Upper lobe of left lung (tissue), 6 donors: ENCODE measurements at places on chromosomes 11 and 22. TPM values are rescaled to one million over a fixed set of nuclear protein-coding genes. Genes with fewer than 3 reads are reported as not detected.

- DNase-seq = peak; percentile 42
These were observed 13.6 kb downstream of the TUB start for GRCh38 chr11:8094656-8095055.

- no peak for DNase-seq
These were observed 87.8 kb upstream of the PRDM11 start for GRCh38 chr11:45058647-45058950.

GRCh38 chr11:46064221-46064620 lies 57.0 kb downstream of the PHF21A start:
- no peak for DNase-seq

DNA sequence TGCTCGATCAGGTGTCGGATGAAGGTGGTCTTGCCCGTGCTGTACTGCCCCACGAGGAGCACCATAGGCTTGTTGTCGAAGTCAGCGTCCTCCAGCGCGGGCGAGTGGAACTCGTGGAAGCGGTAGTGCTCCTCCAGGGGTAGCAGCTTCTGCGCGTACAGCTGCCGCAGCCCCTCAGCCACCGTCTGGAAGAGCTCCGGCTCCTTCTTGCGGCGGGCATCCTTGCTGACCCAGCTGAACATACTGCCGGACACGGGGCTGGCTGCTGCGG lies 263 bp downstream of the EHD1 start:
- DNase-seq = no peak

GRCh38 chr11:120334894-120335462 lies 1.2 kb upstream of the ARHGEF12 start:
- DNase-seq = peak; percentile 56

DNA sequence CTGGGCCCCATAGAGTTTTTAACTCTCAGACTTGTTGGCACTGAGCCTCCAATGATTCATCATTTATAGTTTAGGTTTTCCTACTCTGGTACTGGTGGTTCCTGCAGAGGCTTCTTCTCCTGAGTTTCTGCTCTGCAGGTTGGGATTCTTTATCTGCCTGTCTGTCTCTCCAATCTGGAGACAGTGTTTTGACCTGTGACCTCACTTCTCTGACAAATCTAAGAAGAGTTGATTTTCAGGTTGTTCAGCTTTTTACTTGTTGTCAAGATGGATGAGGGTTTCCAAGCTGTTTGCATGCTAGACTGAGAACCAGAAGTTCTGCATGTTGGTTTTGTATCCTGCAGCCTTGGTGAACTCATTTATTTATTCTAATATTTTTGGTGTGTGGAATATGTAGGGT lies 63.9 kb downstream of the JAM3 start:
- DNase-seq = no peak

DNA sequence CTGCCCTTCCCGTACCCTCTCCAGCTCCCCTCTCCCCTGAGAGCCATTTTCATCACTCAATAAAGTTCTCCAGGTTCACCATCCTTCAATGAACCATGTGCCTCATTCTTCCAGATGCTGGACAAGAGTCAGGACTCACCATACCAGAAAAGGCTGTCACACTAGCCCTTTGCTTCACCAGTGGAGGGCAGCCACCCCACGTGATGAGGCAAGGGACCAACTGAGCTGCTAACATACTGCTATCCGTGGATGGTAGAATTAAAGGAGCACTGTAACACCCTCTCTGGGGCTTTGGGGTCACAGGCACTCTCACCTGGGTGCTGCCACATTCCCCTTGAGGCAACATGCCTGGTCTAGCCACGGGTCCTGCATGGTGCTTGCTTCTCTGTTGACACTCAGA lies 13.1 kb upstream of the OR5I1 start:
- DNase-seq = no peak

GRCh38 chr22:46361826-46362202 lies 26.3 kb downstream of the TRMU start:
- DNase-seq = no peak

DNA sequence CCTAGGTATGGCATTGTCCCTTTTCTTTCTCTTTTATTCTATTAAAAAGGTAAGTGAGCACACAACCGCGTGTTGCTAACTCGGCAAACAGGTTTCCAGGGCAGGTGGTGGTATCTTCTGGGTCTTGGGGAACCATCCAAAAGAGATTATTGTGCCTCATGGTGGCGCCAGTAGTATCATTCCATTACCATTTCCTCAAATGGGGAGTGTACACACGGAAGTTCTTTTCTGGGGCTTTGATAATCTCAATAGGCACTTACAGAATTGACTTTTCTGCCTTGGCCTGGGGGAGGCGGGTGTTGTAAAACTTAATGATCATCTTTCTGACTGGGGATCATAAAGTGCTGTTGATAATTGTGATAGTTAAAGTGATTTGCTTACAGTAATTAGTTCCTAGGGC lies 234.1 kb downstream of the KIRREL3 start:
- peak; percentile 25 for DNase-seq

GRCh38 chr11:59562292-59562691 lies 51.0 kb downstream of the OR4D9 start:
- no peak for DNase-seq

GRCh38 chr11:105821372-105821771 lies 200.7 kb downstream of the MSANTD4 start:
- no peak for DNase-seq

Gene OLFML1
- total RNA-seq = 1.6 TPM

Gene NLRP6
- total RNA-seq = 4.7 TPM

Gene CSKMT
- total RNA-seq = 7.3 TPM

Gene PNPLA5
- not detected for total RNA-seq

Gene EEF1G
- total RNA-seq = 997 TPM

Gene OR51E2
- total RNA-seq = not detected

Gene EMID1
- 5.0 TPM for total RNA-seq

Gene C1QTNF6
- 6.1 TPM for total RNA-seq

Gene NXPE1
- not detected for total RNA-seq
